ENCODE measurements at places on chromosomes 2 and 18. TPM values are rescaled to one million over a fixed set of nuclear protein-coding genes. Genes with fewer than 3 reads are reported as not detected.

DNA sequence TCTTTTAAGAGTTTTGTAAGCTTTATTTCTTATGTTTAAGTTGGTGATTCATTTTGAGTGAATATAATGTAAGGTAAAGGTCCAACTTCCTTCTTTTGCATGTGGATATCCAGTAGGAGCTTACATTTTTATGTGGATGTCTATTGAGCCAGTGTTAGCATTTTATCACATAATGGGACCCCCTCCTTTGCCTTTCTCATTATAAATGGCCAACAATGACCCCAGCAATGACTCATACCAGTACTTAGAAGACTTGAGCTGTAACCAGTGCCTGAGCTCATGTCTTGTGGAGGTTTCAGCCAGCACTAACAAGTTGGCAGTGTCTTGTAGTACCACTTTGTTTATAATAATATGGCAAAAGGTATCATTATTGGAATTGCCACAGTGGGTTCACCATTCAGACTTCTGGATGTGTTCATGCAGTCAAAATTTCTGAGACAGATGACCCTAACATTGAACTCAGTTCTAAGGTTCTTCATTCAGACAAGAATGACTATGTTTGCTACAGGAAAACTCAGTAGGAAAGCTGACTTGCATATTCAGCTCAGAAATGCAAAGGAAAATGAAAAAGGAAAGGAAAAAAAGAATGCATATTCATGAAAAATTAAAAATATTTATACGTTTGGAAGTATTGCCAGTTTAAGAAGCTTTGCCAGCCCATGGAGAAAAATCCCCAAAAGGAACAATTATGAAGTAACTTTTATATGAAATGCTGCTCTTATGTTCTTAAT, 41.0 kb downstream of the CDKL4 start:
- DNase-seq, result no peak

DNA sequence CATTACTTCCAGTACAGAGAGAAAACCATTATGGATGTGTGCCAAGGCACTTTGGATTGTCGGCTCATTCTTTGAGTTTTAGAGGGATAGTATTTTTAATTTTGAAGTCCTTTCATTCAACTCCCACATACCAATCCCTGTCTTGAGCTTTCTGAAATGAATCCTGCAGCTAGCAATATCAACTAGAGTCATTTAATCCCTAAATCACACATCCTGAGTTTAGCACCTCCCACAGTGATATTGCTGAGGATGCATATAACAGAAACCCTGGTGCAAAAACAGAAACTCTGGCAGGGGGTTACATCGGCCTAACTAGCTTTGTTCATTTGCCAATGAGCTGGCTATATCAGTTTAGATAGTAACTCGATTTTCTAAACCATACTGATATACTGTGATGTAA, 427.3 kb downstream of the LRP1B start:
- no peak for DNase-seq

- DNase-seq, result no peak
These were observed 28.6 kb downstream of the MARCO start for GRCh38 chr2:118970396-118971135.

GRCh38 chr18:79388043-79388442, 7.7 kb upstream of the NFATC1 start:
- DNase-seq, result no peak

DNA sequence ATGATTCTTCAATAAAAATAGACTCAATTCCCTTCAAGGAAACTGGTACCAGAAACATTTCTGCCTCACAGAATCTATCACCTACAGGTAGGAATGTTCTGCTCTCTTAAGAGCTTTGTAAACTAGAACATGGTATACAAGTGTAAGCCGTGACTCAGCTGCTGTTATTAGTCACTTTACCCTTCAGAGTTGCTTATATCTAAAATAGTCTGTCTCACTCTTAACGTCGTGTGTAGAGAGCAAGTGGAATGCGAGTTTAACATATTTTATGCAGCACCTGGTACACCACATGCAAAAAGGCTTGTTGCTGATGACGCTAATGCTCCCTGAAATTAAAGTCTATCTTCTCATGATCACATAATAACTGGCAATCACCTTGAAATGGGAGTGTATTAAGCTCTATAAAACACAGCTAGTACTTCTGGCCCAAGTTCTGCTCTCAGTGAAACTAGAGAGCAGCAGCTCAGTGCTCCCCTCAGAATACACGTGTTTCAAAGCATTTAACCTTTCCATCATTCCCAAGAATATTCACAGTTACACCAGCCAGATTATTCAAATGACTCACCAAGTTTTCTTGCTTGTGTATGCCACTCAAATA, 420.0 kb downstream of the ZEB2 start:
- peak; percentile 66 for DNase-seq

DNA sequence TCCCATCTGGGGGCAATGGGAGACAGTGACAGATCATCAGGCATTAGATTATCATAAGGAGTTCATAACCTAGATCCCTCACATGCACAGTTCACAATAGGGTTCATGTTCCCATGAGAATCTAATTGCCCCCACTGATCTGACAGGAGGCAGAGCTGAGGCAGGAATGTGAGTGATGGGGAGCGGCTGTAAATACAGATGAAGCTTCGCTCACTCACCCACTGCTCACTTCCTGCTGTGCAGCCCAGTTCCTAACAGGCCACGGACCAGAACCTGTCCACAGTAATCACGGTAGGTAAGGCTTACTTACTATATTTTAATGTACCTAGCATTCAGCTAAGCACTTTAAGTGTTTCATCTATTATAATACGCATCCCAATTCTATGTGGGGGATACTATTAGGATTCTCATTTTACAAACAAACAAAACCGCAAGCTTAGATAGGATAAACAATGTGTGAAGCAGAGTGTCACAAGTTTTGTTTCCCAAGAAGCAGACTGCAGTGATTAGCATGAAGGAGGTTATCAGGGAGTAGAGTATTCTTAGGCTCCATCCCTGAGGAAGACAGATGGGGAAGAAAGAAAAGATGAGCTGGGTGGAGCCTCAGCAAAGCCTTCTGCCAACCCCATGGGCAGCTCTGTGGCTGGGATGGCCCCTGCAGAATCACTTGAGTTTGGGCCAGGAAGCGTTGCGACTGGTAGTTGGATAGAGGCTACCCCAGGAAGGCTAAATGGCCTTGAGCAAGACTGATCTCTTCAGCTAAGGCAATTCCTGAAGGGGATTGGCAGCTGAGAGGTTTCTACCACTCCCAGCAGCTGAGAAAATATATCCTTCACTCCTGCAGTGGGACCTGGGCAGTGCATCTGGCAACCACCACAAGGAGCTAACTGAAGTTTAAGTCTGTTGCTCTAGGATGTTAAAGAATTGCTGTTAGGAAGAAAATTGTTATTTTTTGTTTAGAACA, 133.1 kb downstream of the MREG start:
- peak; percentile 84 for DNase-seq

GRCh38 chr18:64179556-64180080, 30.7 kb upstream of the LINC00305 start:
- DNase-seq, result no peak

GRCh38 chr2:171943869-171944268, 21.6 kb downstream of the HAT1 start:
- no peak for DNase-seq

GRCh38 chr2:10306901-10307463, 4.3 kb downstream of the HPCAL1 start:
- DNase-seq, result no peak

GRCh38 chr2:100752628-100753333, 67.2 kb upstream of the NPAS2 start:
- peak; percentile 89 for DNase-seq

DNA sequence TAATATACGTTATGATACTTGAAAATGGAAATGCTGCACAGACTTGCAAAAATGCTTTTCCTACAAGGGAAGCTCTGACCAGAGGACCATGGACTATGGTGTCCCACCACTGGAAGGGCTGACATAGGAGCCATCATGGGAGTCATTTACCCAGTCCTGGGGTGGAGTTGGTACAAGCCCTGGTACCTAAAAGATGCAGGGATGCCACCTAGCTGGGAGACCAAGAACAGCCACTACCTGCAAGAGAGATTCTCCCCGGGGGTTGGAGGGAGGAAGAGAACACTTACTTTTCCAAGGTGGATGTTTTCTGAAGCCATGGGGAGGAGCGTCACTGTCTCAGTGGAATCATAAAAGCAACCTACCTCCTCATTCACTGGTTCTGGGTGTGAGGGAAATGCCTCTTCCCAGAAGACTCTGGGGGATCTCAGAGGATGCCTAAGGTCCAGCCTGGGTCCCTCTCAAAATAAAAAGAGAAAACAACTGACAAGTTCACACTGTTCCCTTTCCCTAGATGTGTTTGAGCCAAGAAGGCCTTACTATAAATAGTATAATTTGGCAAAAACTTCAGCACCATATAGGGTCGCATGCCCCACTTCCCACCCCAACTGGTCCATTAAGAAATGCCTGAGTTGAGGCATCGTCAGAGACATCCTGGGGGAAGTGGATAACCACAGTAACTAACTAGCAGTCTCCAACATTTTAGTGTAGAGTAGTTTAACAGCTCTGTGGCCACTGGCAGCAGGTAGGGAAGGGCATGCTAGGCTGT, 39.9 kb downstream of the REEP1 start:
- DNase-seq, result no peak

DNA sequence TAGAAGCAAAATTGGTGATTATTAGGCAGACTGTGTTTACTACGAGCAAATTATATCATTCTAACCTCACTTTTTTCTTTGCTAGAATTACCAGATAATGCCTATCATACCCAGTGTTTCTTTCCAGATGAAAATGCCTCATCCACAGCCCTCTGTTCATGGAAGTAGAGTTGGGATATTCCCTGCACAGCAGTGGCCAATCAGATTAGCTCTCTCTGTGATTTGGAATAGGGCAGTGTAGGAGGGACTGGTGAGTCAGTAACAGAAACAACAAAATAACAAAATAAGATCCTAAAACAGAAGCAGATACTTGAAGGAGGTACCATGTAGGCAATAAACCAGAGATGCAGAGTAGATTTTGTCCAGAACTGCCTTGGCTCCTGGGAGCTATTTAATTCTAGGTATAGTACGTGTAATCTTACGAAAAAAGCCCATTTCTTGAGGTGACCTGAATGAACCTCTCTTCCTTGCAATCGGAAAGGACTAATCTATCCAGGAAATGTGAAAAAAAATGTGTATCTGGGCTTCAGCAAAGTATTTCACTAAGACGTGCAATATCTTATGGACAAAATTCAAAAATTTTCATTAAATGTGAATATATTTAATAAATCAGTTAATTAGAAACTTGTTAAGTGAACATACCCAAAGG, 18.4 kb upstream of the TMEM17 start:
- peak; percentile 47 for DNase-seq

DNA sequence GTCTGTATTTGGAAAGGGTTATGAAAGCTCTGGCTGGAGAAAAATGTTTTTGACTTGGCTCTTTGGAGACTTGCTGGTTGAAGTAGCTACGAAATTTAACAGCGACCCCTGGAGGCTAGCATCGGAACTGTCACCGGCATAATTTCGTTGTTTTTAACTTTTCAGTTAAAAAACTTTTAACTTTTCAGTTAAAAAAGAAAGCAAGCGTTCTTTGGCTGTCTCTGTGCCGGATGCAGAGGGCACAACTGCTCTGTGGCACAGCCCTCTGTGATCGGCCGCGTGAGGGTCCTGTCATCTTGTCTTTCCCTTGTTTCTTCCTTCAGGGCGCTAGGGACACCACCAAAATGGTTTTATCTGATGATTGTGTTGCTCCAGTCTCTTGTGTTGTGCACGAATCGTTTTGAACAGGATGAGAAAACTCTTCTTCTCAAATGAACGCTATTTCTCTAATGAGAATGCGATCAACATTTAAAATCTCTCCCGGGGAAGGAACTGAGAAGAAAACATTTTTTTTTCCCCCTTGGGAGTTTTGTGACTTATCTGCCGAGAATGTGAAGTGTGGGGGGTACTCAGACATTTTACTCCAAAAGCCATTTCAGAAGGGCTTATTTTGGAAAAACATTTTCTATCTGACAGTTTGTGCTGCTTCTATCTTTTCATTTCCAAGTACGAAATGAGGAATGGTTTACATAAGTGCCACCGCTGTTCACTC, 57.1 kb downstream of the ADCYAP1 start:
- DNase-seq, result peak; percentile 58

- DNase-seq, result no peak
These were observed 181.0 kb downstream of the TFCP2L1 start for GRCh38 chr2:121103960-121104359.

DNA sequence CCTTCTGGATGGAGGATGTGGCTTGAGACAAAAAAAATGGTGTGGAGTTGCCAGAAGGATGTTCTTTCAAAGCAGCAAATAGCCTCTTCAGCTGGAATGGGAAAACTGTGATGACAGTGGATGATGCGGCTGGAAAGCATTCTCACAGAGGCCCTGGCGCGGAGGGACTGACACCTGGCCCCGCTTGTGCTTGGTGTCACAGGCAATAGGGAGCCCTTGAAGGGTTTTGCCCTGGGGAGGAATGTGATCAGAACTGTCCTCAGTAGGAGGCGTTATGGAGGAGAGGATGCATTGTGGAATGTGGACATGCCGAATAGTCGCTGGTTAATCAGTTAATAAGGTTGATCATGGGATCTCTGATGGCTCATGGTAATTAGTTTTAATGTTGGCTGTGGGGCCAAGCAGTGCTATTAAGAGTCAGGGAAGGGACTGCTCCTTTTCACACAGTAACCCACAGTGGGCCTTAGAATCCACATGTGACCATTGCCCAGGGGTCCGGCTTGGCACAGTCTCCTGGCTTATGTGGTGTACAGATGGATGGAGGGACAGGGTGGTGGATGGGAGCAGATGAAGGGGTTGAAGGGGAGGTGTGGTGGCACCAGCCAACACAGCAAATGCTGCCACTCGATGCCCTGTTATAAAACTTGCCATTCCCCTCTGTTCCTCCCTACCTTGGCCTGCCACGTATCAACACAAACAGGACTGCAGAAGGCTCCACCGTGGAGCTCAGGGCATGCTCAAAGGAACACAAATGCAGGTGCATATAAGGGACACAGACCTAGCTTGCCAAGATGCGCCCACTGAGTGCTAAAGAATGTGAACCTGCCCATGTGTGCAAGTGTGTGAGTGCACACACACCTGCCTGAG, 71.7 kb downstream of the CIB4 start:
- DNase-seq, result no peak

GRCh38 chr18:71919211-71919610, 624.9 kb downstream of the CBLN2 start:
- DNase-seq, result no peak

Gene PSMA8
- total RNA-seq, result not detected

Gene PPIL3
- 28.0 TPM for total RNA-seq

Gene RTP5
- total RNA-seq, result not detected

Gene TIA1
- 114 TPM for total RNA-seq

Gene SMARCAL1
- total RNA-seq, result 14.5 TPM

Gene PRKAG3
- not detected for total RNA-seq

Data from fibroblast of villous mesenchyme (primary cell).